ENCODE measurements at places on chromosomes 7 and 10.

GRCh38 chr7:28018446-28018845 lies 162.1 kb downstream of the JAZF1 start:
- DNase-seq: no peak

- DNase-seq: no peak
These were observed 41.6 kb downstream of the PDIA4 start for GRCh38 chr7:148986742-148987009.

DNA sequence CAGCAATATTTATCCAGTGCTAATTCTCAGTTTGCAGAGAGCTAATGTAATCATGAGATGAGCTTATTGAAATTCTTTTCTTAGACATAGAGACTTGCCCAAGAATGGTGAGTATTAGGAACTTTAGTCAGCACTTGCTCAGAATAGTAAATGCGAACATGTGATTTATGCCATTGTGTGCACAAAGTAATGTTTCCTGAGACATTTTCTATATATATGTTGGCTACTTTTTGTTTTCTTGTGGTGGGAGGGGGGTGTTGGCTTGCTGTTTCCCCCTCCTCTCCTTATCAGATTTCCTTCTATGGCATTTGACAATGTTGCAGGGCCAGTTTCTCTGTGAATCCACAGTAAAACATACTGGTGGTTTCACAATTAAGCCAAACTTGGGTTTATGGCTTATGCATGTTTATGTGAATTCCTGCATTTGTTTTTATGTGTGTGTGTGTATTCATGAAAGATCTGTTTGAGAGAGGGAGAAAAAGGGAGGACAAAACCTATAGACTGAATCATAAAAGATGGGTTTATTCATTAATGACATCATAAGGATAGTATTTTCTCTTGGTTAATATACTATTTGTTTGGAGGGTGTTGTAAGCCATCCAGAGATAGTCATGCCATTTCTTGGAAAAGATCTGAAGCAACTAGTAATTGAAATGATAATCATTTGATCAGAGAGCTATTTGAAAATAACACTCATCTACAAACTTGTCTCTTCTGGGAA lies 36.3 kb downstream of the ARID5B start:
- peak; percentile 72 for DNase-seq

- DNase-seq: no peak
These were observed 12.2 kb downstream of the LANCL2 start for GRCh38 chr7:55377162-55377817.

DNA sequence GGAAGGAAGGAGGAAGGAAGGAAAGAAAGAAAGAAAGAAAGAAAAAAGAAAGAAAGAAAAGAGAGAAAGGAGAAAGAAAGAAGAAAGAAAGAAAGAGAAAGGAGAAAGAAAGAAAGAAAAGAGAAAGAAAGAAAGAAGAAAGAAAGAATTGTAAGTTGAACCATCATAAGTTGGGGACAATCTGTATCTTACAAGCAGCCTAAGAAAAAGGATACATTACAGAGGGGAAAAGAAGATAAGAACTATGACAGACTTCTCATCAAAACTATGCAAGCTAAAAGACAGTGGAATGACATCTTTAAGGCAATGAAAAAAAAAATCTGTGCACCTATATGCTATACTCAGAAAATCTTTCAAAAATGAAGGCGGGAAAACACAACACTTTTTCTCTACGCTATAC lies 50.3 kb upstream of the SP4 start:
- no peak for DNase-seq

- no peak for DNase-seq
These were observed 75.3 kb downstream of the POLL start for GRCh38 chr10:101512738-101513137.

DNA sequence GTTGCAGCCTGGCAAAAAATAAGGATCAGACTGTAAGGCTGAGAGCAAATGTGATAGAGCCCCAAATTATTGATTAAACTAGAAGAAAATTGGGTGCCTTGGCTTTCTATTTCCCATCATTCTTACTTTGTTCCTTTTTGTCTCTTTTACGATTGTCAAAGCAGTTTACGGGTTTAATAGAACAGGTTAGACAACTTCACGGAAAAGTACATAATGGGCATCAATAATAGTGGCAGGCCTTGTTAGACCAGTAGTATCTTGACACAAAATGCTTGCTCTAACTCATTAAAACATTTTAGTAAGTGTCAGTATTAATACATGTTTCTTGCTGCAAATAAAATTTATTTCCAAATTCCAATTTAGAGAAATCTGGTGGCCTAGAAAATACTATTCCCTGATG lies 14.5 kb upstream of the GGCT start:
- no peak for DNase-seq

DNA sequence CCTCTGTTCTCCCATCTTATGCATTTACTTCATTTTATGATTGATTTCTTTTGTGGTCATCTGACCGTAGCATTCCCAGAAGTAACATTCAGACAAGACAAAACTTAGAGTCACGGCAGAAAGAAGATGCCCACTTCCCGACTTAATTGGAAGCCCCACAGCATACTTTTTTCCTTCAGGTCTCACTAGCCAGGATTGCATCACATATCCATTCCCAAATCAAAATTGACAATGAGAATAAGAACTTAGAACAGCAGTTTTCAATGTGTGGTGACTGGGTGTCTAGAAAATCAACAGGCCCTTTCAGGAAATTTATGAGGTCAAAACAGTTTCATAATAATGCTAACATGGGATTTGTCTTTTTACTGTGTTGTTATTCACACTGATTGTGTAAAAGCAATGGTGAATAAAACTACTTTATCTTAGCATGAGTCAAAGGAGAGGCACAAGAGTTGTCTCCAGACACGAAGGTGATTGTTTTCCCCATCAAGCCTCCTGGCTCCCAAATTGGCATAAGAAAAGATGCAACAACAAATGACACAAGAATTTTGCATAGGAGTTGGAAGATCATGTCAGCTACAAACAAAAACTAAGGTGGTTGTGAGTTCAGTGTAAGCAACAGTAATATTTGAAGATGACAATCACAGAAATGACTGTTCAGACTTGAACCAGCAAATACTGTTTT lies 493.9 kb downstream of the HTR7 start:
- DNase-seq: no peak

GRCh38 chr7:20232848-20233247 lies 15.7 kb upstream of the MACC1 start:
- no peak for DNase-seq

DNA sequence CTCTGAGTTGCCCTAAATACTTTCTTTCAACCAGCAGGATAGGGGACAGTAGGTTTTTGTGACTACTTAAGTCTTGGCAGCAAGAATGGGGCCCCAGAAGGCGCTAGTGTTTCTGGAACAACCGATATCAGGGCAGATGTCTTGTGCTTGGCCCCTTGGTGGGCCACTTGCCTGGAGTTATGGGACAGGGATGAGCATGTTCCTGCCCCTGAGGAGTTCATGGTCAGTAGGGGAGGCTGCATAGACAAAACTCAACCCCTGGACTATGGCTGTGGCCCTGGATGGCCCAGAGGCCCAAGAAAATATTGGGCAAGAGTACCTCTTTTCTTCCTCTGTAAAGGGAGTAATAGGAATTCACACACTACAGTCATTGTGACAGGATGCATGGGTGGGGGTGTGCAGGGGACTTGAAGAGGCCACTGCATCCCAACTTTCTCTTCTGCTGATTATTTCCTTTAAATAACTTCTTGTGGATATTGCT lies 57.7 kb upstream of the IGFBP3 start:
- DNase-seq: no peak

GRCh38 chr7:24942226-24942625 lies 37.8 kb downstream of the OSBPL3 start:
- DNase-seq: no peak

DNA sequence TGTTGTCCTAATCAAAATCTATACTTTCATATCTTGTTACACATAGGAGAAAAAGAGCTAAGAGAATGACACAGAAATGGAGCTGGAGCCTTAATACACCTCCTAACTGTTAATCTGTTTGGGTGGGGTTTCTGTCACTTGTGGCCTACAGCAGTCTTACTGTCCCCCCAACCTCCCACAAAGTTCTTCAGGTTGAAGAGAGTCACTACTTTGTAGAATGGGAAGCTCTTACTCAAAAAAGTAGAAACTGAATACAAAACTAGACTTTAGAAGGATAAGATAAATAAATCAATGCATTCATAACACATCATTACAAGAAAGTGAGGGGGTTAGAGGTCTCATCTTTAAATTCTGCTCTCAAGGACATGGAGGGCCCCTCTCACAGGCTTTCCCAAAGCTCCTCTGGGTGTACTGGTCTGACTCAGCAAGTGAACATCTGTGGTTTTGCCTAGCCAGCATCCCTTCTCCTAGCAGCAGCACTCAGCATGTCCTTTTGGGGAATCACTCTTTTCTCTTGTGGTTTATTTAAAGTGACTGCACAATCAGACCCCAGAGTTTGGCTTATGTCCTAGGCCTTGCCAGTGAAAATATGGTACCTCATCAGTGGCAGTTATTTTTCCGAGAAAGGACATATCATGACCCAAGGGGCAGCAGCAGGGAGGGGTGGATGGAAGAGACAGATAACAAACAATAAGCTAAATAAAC lies 2.0 kb upstream of the BLVRA start:
- DNase-seq: no peak

GRCh38 chr10:122087436-122087835 lies 98.5 kb downstream of the TACC2 start:
- no peak for DNase-seq

GRCh38 chr10:23081891-23082290 lies 13.5 kb upstream of the MSRB2 start:
- no peak for DNase-seq

Measured in foreskin melanocyte (primary cell).